ENCODE measurements at places on chromosomes 2 and 18.

GRCh38 chr2:4247791-4248190, 544.4 kb downstream of the DCDC2C start:
- no peak for DNase-seq

DNA sequence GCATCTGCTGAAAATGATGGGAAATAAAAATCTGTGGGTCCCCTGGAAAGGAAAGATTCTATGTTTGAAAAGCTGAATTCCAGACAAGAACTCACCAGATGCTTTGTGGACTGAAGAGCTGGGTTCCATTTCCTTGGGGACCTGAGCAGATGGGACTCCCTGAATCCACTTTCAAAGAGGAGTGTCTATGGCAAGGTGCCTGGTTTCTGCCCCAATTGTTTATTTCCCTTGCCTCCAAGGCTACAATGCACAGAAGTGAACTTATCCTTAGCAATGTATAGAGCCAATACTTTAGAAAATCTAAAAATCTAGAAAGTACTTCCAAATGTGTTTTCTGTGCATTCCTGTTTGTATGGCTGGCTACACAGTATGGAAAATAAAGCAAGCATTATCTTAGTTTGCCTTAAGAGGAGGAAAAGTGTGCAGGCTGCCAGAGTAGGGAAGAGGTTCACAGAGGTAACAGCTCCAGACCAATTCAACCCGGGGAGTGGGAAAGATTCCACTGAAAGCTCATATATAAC, 420.5 kb downstream of the NRXN1 start:
- no peak for DNase-seq

DNA sequence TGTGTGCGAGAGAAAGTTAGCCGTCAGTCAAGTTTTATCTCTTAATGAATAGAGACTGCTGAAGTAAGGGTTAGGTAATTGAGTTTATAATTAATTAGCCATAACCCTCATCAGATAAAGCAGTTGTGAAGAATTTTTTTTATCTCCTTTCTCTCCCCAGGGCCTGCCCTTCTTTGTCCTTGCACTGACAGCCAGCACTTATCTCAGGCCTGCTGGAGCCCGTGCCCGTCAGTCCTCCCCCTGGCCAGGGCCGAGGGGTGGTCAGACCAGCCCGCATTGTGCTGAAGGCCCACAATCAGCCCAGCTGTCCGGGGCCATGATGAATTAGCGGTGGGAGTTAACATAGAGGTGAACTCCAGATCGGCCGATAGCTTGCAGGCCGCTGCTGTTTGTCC, 315.7 kb downstream of the GBX2 start:
- DNase-seq, result no peak

GRCh38 chr2:127585270-127585807, 49.9 kb downstream of the MYO7B start:
- no peak for DNase-seq

DNA sequence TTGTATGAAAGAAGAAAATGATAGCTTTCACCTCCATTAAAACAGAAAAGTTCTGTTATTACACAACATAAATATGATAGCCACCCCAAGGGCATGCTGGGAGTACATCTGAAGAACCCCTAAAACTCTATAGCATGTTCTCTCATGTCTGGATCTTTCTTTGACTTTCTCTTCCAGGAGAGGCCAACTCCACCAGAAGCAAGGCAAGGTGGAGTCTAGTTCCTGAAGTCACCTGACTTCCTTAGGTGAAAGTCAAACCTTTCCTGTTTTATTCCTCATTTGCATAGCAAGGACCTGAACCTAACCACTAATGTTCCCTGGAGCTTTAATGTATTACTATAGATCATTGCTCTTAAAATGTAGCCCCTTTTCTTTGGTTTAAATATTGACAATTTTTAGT, 5.7 kb downstream of the STAT1 start:
- no peak for DNase-seq

DNA sequence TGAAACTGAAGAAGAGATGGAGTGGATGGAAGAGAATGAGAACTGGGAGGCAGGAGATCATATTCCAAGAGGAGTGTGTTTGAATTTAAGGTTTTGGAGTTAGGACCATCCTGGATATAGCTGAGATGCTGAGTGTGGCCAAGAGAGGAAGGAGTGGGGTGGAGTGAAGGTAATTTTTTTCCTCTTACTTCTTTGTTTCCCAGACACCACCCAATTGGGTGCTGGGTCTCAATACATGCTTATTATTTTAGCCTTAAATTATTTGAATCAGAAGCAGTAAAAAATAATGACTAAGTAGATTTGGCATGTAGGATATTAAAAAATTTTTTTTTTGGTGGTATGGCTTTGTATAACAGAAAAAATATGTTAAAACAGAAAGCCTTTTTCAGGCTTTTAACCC, 39.3 kb downstream of the PMAIP1 start:
- DNase-seq, result no peak

DNA sequence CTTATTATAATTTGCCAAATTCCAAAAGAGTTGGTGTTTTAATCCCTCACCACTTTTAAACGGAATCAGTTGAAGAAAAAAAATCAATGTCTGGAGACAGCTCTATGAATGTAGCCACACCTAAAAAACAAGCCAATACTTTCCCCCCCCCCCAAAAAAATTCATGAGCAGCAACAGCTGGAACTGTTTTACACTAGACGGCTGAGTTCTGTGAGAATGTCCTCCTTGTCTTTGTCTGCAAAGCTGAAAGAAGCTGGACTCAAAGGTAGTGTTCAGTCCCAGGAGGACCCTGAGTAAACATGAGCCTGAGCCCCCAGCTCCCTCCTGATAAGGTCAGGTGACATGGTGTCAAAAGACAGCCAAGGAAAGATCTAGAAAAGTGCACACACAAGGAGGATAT, 68.2 kb downstream of the ZNF521 start:
- no peak for DNase-seq

GRCh38 chr18:76564655-76565237, 69.7 kb upstream of the ZNF516 start:
- no peak for DNase-seq

DNA sequence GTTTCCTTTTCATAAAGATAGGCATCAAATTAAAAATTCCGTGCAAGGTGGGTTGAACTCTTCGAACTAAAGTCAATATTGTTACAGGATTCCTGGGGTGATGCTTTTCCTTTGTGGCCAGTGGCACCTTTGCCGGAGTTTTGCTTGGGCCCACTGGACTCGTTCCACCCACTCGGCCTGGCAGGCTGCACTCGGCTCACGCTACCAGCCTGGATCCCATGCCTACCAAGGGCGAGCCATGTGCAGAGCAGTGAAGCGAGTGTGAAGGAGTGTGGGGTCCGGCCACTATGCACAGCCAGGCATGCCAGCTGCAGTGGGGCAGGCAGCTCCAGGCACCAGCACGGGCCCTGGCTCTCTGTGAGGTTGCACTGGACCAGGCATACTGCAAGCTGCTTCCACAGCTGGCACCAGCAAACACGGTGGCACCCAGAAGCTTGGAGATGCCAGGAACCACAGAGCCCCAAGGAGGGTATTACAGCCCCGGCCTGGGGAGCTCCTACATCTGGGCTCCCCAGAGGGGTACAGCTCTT, 83.6 kb downstream of the DTNB start:
- no peak for DNase-seq

DNA sequence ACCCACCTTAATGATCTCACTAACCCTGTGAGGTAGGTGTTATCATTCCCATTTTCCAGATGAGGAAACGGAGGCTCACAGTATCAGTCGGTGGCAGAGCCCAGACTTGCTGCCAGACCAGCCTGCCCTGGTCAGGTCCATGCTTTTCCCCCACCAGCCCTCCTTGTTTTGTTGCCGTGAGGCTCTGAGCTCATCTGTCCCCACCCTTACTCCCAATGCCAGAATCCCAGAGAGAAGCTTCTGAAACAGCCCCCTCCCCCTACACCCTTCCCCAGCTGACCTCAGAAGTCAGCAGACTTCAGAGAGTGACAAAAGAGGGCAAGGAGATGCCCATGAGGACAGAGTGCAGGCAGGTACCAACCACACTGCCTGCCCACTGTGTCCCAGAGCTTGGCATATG, 20.8 kb upstream of the TNS1 start:
- no peak for DNase-seq

DNA sequence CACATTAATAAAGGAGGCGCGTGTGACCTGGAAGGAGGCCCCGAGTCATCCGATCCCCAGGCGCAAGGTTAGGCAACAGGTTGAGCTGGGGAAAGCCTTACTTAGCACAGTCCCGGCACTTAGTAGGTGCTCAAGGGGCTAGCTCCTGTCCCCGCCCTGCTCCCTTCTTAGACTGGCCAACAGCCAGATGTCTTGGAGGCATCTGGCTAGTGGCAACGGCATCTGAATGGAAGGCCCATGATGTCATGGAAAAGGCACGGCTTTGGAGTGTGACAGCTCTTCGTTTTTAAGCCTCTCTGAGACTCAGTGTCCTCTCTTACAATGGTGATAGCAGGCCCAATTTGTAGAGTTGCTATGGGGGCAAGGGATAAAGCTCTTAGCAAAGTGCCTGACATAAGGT, 258.3 kb downstream of the CYRIA start:
- no peak for DNase-seq

GRCh38 chr2:196566961-196567666, 72.4 kb upstream of the CCDC150 start:
- DNase-seq, result no peak

- DNase-seq, result no peak
Observed at GRCh38 chr2:211423018-211423417, 866.6 kb downstream of the CPS1 start.

- DNase-seq, result peak; percentile 35
Observed at GRCh38 chr2:197777823-197778407, 7.2 kb downstream of the BOLL start.

GRCh38 chr2:224369028-224369632, 32.8 kb downstream of the FAM124B start:
- peak; percentile 44 for DNase-seq

- DNase-seq, result no peak
Observed at GRCh38 chr18:62496262-62496661, 26.6 kb upstream of the ZCCHC2 start.

- no peak for DNase-seq
Observed at GRCh38 chr2:204205538-204205937, 269.0 kb downstream of the ICOS start.

DNA sequence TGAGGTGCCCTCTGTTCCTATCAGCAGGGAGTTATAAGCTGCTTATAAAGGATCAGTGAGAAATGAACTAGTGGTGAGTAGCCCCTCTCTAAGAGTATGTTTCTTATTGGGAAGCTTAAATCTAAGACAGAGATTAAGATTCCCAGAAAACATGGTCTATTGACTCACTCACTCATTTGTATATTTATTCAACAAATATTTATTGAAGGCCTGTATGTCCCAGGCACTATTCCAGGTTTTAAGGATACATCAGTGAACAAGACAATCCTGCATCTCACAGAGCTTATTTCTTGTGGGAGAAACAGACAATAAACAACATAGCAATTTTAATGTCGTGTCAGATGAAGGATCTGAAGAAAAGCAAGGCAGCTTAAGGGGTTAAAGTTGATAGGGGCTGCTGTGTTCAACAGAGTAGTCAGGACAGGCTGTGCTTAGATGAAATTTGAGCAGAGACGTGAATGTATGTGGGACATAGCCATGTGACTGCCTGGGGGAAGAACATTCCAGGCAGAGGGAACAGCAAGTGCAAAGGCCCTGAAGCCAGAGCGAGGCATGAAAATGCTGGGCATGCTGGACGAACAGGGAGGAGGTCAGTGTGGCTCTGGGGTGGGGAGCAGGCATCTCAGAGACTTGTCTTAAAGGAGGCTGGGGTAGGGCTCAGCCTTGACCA, 14.8 kb upstream of the PSD4 start:
- peak; percentile 60 for DNase-seq

DNA sequence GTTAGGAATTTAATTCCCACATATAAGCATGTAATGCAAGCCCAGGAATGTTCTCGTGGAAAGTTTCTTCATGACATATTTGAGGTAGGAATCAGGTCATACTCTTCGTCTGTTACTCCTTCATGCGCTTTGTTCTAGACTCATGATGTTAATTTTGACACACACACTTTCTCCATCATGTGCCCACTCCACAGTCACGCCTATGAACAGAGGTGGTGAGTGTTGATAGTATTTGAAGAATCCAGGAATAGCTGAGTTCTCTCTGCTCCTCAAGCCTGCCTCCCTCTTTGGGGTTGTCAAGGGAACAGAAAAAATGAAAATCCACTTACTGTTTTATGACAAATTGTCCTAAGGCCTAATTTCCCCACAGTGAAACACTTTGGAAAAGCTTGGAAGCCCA, 117.3 kb upstream of the SERPINE2 start:
- no peak for DNase-seq

GRCh38 chr2:105125428-105125827, 87.6 kb downstream of the MRPS9 start:
- no peak for DNase-seq

DNA sequence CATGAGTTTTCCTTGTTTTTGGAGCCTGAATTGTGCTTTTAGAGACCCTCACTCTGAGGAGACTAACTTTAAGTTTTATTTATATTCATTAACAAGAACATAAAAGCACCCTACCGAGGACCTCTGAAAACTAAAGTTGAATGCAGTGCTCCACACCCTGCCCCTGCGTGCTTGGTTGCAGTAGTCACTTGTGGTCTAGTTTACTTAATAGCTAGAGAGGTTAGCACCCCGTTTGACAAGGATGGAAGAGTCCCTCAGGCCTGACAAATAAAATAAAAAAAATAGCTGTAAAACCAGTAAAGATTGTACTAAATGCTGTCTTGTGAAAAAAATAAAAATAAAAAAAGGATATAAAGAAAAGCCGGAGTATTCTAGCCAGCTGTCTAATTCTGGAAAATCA, 395.2 kb downstream of the MTX2 start:
- DNase-seq, result peak; percentile 34
